ENCODE measurements at places on chromosomes 16 and 17.

DNA sequence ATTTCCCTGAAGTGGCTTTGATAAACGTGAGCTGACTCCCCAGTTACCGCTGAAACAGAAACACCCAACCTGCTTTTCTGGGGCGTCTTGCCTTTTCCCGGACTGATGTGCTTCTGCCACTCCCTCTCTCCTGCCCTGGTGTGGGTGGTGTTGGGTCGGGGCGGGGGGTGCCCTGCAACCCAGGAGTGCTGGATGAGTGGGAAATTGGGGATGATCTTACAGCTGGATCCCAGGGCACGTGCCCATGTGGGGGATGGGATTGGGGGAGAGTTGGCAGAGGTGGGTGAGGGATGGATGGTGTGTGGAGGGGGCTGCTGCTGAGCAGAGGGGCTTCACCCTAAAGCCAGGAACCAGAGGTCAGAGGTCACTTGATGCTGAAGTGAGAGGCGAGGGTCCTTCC is 28.5 kb downstream of the PGS1 start:
- no peak for DNase-seq

- DNase-seq, result no peak
These were observed 24.6 kb downstream of the HIGD1B start for GRCh38 chr17:44872131-44872768.

DNA sequence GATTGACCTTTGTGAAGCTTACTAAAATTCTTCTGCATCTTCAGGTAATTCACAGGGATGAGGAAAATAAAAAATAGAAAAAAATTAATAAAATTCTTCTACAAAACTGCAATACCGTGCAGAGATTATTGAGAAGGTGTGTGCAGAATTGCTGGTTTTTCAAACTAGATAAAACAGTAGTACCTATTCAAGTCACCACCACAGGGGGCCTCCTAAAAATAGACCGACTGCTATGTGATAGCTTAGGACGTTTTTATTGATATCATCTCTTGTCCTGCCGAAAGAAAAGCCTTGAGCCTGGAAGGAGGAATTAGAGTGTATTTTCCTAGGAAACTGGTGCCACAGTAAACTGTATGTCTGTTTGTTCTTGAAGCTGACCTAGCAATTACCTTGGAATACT is 325.9 kb downstream of the ZFHX3 start:
- no peak for DNase-seq

GRCh38 chr17:31596382-31597323 is 205.2 kb downstream of the RAB11FIP4 start:
- peak; percentile 51 for DNase-seq

- DNase-seq, result peak; percentile 45
These were observed 1.2 kb upstream of the YPEL2 start for GRCh38 chr17:59330053-59330942.

GRCh38 chr17:79997011-79997660 is 38.5 kb downstream of the TBC1D16 start:
- DNase-seq, result no peak

- no peak for DNase-seq
These were observed 48.5 kb downstream of the CDH13 start for GRCh38 chr16:82675300-82675699.

- DNase-seq, result no peak
These were observed 11.5 kb upstream of the RFFL start for GRCh38 chr17:35074711-35075707.

Measured in eye (tissue), 1 donor.